Activated T-helper 1 cell treated with anti-CD3 and anti-CD28 coated beads, Interleukin-2, amount 50 U/mL, for 16 hours (primary cell): ENCODE measurements at places on chromosomes 2 and 18.

GRCh38 chr2:51085420-51086068 lies 53.6 kb upstream of the NRXN1 start:
- no peak for DNase-seq

- DNase-seq: no peak
Measured at GRCh38 chr18:76687304-76687962, 134.9 kb upstream of the ZNF236 start.

DNA sequence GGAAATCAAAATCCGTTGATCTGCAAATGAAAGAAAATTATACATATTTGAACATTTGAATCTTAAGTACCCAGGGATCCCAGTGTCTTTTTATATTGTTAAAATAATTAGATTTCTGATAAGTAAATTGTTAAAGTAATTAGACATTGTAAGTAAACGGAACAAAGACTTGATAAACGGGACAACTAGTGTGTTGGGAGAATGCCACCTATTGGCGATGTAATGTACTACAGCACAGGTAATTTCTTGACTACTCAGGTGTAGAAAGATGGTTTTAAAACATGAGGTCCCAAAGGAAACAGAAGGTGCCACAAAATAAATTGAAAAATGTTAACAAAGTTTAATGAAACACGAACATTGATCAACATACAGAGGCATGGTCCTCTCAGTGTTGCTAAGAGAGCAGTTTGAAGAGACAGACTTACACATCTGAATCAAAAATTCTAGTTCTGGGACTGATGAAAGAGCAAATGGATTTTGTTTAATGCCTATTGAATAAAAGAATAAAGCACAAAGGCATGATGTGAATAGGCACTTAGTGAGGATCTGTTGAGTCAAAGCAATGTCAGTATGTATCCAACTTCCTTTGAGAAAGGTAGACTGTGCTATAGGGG lies 103.4 kb upstream of the RASGRP3 start:
- DNase-seq: no peak

DNA sequence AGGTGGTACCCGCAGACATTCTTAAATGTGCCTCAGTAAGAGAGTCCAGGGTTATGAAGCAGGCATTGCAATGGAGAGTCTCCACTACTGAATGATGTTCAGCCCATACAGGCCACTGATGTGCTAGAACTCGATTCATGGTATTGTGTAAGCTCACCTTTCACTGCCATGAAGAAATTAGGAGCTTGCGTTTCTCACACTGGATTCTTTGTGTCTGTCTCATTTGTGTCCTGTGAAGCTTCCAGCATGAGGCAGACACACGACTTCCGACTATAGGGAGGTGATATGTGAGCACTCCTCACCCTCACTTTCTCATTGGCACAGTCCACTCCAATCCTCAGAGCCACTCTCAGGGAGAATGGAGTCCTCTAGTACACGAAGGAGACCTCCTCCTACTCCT lies 677.4 kb upstream of the RAB6C start:
- DNase-seq: no peak

DNA sequence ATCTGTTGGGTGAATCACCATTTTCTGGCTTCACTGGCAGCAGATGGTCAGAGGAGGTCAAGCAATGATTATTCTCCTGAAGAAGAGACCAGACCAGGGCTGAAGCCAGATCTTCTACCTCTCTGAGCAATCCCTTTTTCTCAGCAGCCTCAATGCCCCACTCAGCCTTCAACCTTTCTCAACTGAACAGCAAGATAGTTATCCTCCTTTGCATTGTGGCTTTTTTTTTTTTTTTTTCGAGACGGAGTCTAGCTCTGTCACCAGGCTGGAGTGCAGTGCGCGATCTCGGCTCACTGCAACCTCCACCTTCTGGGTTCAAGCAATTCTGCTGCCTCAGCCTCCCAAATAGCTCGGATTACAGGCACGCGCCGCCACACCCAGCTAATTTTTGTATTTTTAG lies 50.5 kb downstream of the ZFP36L2 start:
- DNase-seq: no peak

DNA sequence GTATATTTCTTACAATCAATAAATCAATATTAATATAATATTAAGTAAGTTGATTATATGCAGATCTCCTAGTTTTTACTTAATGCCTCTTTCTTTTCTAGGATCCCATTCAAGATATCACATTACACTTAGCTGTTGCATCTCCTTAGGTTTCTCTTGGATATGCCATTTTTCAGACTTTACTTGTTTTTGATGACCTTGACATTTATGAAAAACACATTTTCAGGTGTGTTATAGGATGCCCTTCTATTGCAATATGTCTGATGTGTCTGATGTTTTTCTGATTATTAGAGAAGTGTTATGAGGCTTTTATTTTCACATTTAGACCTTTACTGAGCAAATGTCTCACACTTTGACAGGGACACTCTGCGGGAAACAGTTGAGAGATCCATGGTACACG lies 933.6 kb upstream of the CNTNAP5 start:
- DNase-seq: no peak

- no peak for DNase-seq
Measured at GRCh38 chr2:133814890-133815289, 246.6 kb upstream of the NCKAP5 start.
